Heart left ventricle (tissue), 16 donors: ENCODE measurements at places on chromosomes 12 and 14. TPM values are rescaled to one million over a fixed set of nuclear protein-coding genes. Genes with fewer than 3 reads are reported as not detected.

Gene JPH4
- 0.56 TPM for total RNA-seq

Gene C12orf50
- not detected for total RNA-seq

Gene AGAP2
- 10.7 TPM for total RNA-seq

- H3K27me3 ChIP-seq: no peaks in the 10 kb centered on the region
- no peak for DNase-seq
- no peak overlapping the region for H3K4me3 ChIP-seq
- no peaks in the 10 kb centered on the region for H3K4me1 ChIP-seq
These were observed 1014.8 kb upstream of the FBXO33 start for GRCh38 chr14:40447017-40447416.

GRCh38 chr12:93748672-93749383 is 71.7 kb downstream of the CRADD start:
- DNase-seq: no peak
- no peaks in the 10 kb centered on the region for H3K36me3 ChIP-seq
- H3K4me3 ChIP-seq: no peak overlapping the region
- H3K4me1 ChIP-seq: peaks cover 40% of the 10 kb centered on the region

DNA sequence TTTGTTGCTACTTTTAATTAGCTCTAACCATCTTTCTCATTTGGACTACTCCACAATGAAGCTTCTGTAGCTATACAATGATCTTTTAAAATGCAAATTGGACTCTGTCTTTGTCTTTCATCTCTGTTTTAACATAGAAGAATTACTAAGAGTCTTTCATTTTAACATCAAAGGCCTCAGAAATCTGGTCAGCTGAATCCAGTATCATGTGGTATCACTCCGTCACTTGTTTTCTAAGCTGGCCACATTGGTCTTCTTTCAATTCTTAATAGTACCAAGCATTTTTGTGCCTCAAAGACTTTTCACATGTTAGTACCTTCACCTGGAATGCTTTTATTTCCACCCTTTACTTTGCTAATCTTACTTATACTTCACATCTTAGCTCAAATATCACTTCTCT is 95.5 kb upstream of the SLC16A7 start:
- DNase-seq: no peak
- no peak overlapping the region for H3K4me3 ChIP-seq
- H3K27me3 ChIP-seq: no peaks in the 10 kb centered on the region
- H3K27ac ChIP-seq: no peak overlapping the region

DNA sequence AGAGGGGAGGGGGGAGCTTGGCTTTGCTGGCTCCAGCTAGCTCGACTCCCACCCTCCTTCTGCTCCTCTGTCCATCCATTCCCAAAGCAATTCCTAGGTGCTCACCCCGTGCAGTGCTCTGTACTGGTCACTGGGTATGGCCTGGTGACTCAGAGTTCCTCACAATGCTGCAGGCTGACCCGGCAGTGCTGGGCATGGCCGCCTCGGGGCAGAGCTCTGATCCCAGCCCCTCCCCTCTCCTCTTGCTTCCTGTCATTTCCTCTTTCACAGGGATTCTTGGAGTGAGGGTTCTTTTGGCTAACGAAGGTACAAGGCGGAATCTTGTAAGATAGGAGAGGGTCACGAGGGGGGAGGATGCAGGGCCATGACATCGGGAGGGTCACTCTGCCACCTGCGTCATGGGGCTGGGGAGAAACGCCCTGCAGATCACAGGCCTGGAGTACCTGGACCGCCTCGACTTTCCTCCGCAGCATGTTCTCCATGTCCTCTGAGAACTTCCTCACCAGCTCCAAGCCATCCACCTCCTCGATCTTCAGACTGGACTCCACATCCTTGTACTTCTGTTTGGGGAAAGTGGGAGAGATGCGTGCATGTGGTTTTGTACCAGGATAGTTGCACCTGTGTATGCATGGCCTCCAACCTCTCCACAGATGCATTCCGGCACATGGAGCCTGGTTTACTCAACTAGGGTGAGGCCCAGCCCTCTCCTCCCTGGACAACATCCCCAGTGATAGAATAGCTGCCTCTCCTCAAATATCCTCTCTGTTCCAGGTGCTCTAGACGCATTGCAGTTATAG is 5.7 kb downstream of the CACNA2D4 start:
- no peak for DNase-seq
- no peak overlapping the region for H3K4me3 ChIP-seq
- H3K27ac ChIP-seq: no peak overlapping the region
- no peaks in the 10 kb centered on the region for H3K36me3 ChIP-seq
- no peaks in the 10 kb centered on the region for H3K27me3 ChIP-seq

DNA sequence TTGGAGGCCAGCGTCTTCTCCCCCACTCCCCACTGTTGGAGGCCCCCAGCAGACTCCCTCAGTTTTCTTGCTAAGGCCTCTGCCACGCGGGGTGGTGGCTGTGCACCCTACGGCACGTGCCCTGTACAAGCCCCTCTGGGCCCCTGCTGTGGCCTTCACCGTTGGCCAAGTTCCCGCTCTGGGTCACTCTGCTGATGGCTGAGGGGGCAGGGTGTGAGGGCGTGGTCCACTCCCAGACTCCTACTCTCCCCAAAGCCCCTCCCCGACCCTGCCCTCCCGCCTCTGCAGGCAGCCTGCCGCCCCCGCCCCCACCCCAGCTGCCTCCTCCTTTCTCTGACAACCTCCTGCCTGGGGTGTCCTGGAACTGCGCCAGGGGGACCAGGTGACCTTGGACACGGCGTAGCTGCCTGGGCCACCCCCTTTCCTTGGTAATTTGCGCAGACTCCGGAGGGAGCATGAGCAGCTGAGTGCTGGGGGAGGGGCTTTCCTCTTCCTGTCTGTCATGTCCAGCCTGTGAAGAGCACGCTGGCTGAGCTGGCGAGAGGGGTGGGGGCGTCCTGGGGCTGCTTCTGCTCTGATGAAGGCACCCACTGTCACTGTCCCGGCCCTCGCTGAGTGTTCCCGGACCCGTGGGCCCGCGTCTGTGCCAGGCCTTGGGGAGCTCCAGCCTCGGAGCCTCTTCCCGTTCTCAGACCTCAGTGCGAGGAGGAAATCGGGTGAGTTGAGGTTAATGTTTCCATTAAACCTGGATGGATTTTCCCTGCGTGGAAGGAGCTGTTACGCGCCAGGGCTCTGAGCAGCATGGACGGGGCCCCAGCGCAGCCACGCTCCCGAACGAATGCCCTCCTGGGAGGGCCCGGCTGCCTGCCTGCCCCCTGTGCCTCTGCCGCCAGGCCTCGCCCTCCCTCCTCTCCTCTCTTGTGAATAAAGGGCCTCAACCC is 85.0 kb downstream of the KIF26A start:
- peaks cover 14% of the 10 kb centered on the region for H3K4me1 ChIP-seq
- peak overlapping the region; percentile 34 for H3K27ac ChIP-seq
- DNase-seq: peak; percentile 56
- no peaks in the 10 kb centered on the region for H3K36me3 ChIP-seq

DNA sequence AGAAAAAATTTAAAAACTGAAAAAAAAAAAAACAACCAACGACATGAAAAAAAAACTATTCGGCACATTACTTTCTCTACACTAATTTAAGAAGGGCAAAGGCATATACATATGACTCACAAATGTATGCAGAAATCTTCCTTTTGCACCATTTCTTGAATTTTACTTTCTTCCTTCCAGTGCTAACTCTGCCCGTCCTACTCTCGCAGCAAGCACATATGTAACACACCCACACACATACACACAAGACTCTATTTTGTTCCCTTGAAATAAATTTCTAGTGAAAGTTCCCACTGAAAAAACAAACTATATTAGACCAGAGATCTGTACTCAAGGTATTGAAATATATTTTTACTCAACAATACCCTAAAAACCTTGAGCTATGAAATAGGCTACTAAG is 14.6 kb downstream of the BTG1 start:
- no peaks in the 10 kb centered on the region for H3K36me3 ChIP-seq
- no peak overlapping the region for H3K27ac ChIP-seq
- no peak for DNase-seq
- no peaks in the 10 kb centered on the region for H3K27me3 ChIP-seq

GRCh38 chr12:94057262-94058151 is 90.9 kb upstream of the PLXNC1 start:
- H3K36me3 ChIP-seq: no peaks in the 10 kb centered on the region
- H3K27ac ChIP-seq: no peak overlapping the region
- H3K4me1 ChIP-seq: peaks cover 17% of the 10 kb centered on the region
- DNase-seq: no peak
- no peak overlapping the region for H3K4me3 ChIP-seq

DNA sequence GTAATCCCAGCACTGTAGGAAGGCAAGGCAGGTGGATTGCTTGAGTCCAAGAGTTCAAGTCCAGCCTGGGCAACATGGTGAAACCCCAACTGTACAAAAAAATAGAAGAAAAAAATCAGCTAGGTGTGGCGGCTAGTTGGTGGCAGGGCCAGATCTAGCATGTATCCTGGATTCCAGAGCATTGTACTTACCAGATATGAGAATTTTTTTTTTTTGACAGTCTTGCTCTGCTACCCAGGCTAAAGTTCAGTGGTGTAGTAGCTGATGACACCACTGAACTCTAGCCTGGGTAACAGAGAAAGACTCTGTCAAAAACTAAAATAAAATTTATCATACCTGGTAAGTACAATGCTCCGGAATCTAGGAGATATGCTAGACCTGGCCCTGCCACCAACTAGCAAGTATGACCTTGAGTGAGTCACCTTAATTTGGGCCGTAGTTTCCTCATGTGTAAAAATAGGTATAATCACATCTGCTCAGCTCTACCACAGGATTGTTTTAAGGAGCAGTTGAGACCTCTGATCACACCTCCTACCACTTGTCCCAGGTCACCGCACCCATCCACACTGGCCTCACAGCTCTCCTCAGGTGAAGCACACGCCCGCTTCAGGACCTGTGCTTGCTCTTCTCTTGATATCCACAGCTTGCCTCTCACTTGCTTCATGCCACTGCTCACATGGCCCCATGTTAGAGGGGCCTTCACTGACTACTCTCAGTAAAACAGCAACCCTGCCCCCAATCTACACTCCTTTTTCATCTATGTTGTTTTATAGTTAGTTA is 140.2 kb downstream of the STXBP6 start:
- no peaks in the 10 kb centered on the region for H3K36me3 ChIP-seq
- DNase-seq: no peak
- H3K4me3 ChIP-seq: no peak overlapping the region
- H3K27me3 ChIP-seq: no peaks in the 10 kb centered on the region
- H3K27ac ChIP-seq: no peak overlapping the region

DNA sequence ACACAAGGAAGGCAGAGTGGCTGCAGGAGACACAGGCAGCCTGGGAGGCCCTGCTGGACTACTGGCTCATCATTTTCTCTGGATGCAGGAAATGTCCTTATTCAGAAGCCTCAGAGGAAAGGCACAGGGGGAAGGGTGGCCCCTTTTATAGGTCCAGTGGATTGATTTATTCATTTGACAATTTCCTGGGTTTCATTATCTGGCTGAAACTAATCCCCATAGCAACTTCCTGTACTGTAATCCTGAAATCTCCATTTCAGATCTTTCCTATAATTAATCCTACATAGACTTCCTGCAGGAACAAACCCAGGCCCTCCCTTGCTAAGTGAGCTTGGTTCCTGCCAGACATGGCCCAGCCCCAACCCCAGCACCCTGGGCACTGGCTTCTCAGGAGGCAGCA is 23.0 kb downstream of the KRT76 start:
- H3K27ac ChIP-seq: no peak overlapping the region
- H3K36me3 ChIP-seq: no peaks in the 10 kb centered on the region
- peaks cover 12% of the 10 kb centered on the region for H3K27me3 ChIP-seq
- DNase-seq: no peak

DNA sequence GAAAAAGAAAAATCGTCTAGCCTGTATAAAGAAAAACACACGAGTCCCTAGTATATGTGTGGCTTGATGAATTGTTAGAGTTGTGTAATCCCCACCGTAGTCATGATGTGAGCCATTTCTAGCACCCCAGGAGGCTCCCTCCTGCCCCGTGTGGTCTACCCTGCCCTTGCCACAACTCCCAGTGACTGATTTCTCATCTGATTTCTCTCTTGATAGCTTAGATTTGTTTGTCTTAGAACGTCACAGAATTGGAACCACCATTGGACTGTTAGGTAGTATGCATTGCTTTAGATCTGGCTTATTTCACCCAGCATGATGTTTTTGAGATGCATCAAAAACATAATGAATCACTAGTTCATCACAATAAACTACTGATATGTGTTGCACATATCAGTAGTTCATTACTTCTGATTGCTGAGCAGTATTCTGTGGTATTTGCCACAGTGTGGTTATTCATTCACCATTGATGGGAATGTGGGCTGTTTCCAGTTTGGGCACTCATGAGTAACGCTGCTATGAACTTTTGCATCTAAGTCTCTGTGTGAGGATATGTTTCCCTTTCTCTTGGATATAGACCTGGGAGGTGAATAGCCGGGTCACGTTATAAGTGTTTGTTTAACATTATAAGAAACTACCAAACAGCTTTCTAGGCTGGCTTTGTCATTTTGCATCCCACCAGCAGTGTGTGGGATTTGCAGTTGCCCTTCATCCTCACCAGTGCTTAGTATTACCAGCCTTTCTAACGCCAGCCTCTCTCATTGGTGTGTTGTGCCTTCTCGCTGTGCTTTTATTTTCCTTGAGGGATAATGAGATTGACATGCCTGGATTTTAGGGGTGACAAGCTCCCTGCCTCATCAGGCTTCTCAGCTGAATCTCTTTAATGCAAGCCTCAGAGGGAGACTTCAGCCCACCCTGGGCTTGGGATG is 31.9 kb upstream of the NCOR2 start:
- no peak overlapping the region for H3K4me3 ChIP-seq
- H3K27ac ChIP-seq: no peak overlapping the region
- no peaks in the 10 kb centered on the region for H3K27me3 ChIP-seq
- H3K4me1 ChIP-seq: no peaks in the 10 kb centered on the region

DNA sequence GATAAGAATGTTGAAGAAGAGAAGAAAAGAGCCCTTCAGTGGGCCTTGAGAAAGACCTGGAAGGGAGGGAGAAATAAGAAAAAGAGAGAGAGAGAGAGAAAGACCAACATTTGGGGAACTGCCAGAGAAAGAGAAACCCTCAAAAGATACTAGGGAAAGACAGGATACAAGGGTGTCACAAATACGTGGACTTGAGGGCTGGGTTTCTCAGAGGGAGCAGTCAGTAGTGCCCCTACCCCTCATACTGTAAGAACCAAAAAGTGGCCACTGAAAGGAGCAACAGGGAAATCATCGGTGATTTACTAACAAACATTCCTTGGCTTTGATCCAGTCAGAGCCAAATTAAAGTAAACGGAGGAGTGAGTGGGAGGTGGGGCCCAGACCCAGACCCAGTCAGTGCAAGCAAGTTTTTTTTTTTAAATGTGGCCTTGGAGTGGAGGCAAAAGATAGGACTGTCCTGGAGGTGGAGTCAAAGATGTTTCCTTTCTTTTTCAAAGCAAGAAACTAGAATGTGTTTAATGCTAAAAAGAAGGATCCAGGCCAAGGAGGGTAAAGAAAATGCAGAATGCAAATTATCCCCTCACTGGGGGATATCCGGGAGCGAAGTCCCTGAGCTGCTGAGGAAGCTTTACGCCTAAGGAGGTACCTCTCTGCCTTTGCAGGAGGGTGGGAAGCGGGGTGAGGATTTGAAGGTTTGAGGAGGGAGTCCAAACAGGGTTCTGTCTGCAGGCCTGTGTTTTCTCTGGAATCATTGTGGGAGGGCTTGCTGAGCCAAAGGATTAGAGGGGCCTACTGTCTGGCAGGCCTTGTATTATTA is 143.5 kb upstream of the AMIGO2 start:
- no peaks in the 10 kb centered on the region for H3K27me3 ChIP-seq
- DNase-seq: no peak
